ENCODE measurements at places on chromosomes 12 and 14.

DNA sequence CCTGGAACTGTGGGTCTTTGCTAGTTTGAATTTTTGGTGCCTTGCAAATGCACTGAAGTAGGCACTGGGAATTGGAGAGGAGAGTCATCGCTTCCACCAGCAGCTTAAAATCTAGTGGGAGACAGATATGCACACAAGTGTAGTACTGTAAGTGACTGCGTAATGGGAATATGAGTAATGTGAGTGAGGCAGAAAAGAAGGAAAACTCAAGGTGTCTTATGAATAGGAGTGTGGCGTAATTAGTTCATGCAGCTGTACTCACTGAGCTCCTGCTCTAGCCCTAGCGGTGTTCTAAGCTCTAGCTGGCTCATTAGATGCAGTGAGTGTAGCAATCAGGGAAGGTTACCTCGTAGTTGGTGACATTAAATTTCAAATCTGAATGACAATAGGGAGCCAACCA lies 2.8 kb downstream of the TCP11L2 start:
- DNase-seq, result no peak

DNA sequence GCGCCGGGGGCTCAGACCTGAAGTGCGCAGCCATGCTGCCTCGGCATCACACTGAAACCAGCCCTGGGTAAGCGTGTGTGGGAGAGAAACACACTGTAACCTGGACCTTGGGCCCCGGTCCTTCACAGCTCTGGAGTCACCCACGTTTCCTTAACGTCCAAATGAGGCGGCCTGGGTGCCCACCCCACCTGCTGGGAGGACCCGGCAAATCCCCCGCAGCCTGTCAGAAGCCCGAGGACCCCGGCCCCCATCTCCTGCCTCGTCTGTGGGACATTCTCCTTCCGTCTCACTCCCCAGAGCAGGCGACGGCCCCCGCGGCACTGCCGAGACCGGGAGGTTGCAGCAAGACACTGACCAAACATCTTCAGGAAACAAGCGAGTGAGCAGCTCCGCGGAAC lies 66.5 kb upstream of the GALNT9 start:
- no peak for DNase-seq

- DNase-seq, result no peak
Measured at GRCh38 chr12:501722-502447, 42.1 kb downstream of the B4GALNT3 start.

- DNase-seq, result no peak
Measured at GRCh38 chr14:60723116-60723906, 840 bp downstream of the SIX4 start.

GRCh38 chr12:85755760-85756159 lies 80.4 kb downstream of the RASSF9 start:
- no peak for DNase-seq

GRCh38 chr12:115873451-115874082 lies 403.9 kb downstream of the MED13L start:
- DNase-seq, result no peak

GRCh38 chr12:78938341-78939084 lies 73.9 kb downstream of the SYT1 start:
- DNase-seq, result no peak
